ENCODE measurements at places on chromosomes 16 and 17. TPM values are rescaled to one million over a fixed set of nuclear protein-coding genes. Genes with fewer than 3 reads are reported as not detected.
A peak's percentile ranks its signal among the peaks of the same experiment; 100 is the strongest.

The TBC1D3E gene
- polyA plus RNA-seq, result not detected

The NLRC3 gene
- 1.9 TPM for polyA plus RNA-seq

The TGFB1I1 gene
- 51.3 TPM for polyA plus RNA-seq

The SPATA22 gene
- 0.65 TPM for polyA plus RNA-seq

The TPSG1 gene
- polyA plus RNA-seq, result 1.7 TPM

The ANKRD11 gene
- 111 TPM for polyA plus RNA-seq

The QPRT gene
- 134 TPM for polyA plus RNA-seq

The SHPK gene
- polyA plus RNA-seq, result 16.5 TPM

The CD300A gene
- polyA plus RNA-seq, result 1.00 TPM

GRCh38 chr16:1710811-1711507 is 5.0 kb downstream of the MAPK8IP3 start:
- no peak for DNase-seq

DNA sequence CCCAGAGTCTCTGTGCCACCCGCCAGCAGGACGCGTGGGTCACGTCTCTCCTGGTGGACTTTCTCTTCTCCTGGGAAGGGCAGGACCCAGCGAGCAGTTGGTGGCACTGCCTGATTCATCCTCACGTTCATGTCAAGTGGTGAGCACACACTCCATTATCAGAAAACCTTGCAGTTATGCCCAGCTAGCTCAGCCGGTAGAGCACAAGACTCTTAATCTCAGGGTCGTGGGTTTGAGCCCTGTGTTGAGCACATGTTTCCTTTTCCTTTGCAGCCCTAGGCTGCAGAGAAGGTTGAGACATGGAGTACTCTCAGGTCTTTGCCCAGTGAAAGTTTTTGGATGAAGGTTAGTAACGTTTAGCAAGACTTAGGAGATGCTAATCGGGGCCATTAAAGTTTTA is 8.0 kb downstream of the OR1F1 start:
- DNase-seq, result no peak

DNA sequence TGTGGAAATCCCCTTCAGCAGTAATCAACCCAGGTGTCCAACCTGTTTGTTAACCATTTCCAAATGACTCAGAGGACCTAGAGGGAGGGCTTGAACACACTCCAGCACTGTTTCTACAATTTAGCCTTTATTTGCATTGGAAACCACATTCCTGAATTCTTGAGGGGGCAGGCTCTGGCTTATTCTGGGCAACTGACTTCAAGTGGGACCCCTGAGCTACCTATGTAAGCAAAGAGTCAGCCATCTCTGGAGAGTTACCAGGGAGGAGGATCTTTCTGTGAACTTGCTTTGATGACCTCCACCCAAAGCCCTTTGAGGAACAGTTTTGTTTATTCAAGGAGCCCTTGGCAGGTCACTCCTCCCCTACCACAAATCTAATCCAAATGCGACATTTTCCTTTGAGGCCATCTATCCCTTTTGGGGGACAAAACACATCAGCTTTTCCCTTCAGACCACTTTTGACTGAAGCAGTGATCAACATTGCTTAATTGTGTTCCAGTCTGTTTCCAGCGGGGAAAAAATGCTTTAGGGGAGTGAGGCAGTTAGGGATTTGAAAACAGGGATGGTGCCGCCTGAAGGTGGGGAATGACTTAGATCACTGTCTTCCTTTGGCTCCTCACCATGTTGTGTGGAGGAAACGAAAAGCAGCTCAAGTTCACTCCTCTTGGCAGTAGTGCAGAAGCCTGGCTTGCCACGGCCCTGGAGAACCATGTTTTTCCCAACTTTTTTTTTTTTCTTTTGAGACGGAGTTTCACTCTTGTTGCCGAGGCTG is 46.2 kb downstream of the TUBD1 start:
- peak; percentile 53 for DNase-seq

DNA sequence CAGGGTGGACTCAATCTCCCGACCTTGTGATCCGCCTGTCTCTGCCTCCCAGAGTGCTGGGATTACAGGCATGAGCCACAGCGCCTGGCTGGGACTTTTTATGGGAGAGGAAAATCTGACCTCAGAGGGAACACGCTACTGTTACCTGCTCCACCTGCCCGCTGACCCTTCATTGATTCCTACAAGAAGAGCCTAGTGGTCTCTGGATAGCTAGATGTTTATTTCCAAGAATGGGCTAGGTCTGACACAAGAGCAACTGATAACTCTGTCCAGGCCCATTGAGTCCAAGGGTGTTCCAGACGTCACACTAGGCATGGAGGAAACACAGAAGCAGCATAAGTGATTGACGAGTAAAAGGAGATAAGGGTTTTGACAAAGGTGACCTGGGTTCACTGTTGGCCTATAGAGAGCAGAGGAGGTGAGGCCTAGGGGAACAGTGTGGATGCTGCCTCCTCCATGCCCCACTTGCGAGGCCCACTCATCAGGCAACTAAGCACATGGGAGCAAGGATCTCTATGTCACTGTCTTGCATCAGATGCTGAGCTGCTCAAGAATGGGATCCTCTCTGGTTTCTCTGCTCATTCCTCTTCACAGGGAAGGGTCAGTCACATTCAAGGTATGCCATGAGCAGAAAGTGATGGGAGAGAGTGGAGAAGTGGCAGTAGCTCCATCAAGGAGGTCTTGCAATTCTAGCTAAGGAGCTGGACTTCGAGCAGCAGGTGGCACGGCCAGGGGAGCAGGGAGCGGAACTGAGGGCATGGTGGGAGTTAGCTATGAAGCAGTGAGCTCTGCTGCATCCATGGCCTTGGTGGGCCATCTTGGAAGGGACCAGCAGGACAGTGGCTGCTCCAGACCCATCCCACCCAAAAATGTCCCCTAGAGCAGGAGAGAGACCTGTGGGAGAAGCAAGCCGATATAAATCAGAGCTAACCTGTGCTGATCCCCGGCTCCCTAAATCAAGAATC is 145.2 kb downstream of the WSCD1 start:
- no peak for DNase-seq

- no peak for DNase-seq
Observed at GRCh38 chr16:78176435-78176834, 77.0 kb downstream of the WWOX start.

- no peak for DNase-seq
Observed at GRCh38 chr17:21689604-21690003, 2.7 kb upstream of the KCNJ18 start.

GRCh38 chr16:330741-331140 is 21.8 kb downstream of the AXIN1 start:
- no peak for DNase-seq

DNA sequence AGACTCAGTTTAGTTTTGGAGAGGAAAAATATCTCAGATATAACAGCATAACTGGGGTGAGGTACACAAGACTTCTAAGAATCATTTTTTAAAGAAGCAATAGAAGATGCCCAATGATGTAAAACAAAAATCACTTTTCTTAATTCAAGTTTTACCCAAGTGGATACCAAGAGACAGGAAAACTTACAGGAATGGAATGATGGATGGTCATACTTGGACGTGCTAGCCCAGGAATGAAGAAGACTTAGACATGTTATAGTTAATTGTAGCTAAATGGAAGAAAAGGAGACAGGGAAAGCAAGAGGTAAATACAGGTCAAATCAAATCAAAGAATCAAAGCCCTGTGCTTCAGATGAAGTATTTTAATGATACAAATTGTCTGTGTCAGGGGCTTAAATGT is 312.7 kb upstream of the KCNJ16 start:
- DNase-seq, result no peak

DNA sequence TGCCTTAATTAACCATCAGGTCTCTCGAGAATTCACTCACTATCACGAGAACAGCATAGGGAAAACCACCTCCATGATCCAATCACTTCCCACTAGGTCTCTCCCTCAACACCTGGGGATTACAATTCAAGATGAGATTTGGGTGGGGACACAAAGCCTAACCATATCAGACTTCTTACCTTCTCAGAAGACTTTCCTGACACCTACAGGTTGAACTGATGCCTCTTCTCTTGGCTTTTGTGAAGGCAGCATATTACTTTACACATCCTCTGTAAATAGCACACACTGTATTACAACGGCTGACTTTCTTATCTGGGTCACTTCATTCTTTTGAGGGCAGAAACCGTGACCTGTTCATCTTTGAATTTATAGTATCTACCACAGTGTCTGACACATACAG is 23.6 kb downstream of the BMERB1 start:
- no peak for DNase-seq

DNA sequence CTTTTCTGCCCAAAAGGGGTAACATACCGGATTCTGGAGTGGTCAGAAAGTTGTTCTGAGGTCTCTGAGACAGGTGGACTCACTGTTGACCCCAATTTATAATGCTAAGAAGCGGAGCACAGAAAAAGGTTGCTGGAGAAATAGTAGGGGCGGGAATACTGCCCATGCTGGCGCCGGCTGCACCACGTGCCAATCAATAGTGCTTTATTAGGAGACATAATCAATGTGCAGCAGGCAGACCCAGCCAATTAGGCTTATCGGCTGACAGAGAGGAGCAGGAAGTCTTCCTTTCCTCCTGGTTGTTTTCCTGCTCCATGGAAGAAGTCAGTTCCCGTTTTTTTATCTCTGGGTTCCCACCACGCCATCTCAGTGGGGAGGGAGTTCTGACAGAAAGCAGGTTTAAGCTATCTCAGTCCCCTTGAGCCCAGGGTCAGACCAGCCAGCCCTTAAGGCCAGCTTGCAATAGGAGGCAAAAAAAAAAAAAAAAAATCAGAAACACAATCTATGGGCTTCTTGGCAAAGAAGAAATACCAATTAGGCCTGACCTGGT is 68.2 kb upstream of the IRX6 start:
- no peak for DNase-seq

GRCh38 chr17:3890878-3891219 is 2.0 kb downstream of the CAMKK1 start:
- DNase-seq, result no peak

DNA sequence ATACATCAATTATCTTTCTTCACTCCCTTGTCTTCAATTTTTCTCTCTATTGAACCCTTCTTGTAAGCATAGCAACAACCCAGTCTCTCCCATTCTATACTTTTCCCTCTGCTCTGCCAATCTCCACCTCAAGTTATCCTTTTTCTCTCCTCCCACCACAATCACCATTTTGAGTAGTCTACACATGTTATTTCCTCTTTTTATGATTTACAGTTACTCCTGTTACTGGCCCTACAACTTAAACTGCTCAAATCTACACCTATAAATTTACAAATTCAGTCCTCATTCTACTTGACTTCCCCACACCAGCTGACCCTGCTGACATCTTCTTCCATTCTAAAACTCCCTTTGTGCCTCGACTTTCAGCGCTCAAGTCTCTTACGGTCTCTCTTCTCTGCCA is 84.6 kb downstream of the SPAG9 start:
- no peak for DNase-seq

DNA sequence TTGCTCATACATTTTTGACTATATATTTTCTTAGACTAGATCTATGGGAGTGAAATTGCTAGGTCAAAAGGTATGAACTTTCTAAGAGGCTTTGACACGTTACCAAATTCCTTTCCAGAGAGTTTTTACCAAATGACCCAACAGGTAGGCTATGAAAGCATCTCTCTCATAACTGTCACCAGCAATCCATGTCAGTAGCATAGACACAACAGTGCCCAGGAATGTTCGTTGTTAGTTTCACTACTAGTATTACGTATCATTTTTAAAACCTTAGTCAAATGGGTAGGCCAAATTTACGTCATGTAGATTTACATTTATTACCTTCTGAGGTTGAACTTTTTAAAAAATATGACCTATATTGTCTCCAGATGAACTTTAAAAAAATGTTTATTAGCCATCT is 66.8 kb downstream of the MARCHF10 start:
- no peak for DNase-seq

GRCh38 chr17:48335858-48336500 is 94.0 kb downstream of the SKAP1 start:
- peak; percentile 71 for DNase-seq

DNA sequence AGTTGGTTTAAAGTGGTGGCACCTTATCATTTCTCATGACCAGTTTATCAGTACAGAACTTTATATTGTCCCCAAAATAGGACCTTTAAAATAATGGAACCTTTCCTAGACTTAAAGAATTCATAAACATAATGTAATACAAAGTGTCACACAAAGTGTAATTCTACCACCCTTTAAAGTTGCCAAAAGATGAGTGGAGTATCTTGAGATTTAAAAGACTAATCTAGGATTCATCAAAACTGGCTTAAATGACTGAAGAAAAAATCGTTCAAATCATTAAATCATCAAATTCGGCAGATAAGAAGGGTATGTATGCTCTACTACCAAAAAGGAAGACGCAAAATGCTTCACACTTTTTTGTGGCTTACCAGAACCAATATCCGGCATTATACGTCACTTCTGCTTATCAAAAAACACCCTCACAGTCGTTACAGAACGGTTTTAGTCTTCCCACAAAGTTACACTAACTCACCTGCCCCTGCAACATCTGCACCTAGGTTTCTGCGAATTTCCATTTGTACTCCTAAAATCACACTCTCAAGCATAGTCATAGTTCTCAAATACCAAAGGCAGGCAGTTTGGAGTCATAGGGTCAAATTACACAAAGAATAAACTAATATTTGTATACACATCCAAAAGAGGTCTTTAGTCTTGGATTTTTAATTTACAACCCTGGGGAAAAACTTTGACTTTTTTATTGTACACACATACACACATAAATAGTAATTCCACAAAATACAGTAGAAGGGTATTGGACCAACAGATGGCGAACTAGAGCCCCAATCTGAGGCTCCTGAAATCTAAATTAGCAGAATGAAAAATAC is 1.4 kb upstream of the KANSL1 start:
- DNase-seq, result no peak

DNA sequence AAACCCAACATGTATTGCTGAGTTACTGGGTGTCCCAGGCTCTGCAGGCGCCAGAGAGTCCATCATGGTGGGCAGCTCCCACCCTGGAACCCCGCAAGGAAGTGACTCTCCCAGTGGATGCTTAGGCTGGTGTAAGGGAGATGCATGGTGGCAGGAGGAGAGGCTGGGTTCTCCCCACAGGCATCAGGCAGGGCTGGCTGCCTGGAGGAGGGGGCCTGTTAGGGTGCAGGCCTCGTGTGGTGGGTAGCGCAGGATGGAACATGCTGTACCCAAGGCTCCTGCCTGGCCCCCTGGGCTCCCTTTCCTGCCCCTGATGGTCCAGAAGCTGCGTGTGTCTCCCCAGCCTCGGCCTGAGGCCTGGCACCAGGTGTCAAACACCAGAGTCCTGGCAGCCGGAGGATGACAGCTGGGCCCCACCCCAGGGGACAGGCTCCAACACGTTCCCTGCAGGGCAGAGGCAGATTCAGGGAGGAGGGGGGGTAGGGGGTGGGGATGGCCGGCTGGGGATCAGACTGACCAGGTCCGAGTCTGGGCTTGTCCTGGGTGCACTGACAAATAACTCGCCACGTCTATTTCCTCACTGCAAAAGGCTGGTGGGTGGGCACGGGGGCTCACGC is 40.2 kb upstream of the CIBAR2 start:
- DNase-seq, result no peak

Measured in renal cortex interstitium (tissue), 15 donors.